ENCODE measurements at places on chromosomes 6 and 20.

GRCh38 chr6:79788756-79789155 is 157.6 kb downstream of the SH3BGRL2 start:
- DNase-seq: no peak

DNA sequence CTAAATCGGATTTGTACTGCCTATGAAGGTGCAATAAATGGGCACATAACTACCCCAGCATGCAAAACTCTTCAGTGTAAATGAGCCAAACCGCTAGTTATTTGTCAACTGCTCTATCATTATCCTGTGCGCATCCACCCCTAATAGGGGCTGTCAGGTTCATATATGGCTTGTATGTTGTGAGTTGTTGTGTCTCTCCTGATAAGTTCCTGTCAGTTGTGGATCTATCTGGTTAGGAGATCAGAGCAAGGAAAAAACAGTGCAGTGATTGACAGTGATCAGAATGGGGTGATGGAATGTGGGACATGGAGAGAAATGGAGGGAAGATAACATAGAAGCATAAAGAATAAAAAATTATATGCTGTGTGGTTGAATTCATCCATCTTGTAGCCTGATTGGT is 686.9 kb upstream of the ID4 start:
- no peak for DNase-seq

DNA sequence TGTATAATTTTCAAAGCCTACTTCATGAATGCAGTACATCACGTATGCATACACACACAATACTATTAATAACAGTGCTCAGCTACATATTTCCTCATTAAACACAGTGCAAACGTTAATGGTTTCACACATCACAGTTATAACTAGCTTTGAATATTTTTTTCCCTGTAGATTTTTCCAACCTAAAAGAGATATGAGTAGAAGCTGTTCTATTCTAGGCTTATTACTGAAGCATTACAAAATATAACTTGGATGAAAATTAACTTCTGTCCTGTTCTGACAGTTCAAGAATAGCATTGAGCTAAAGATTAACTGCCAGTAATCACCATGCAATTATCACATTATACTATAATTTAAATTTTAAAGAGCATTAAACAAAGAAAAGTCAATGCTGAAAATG is 6.2 kb downstream of the LMBRD1 start:
- DNase-seq: no peak

GRCh38 chr6:40714576-40715564 is 127.7 kb upstream of the LRFN2 start:
- DNase-seq: no peak

DNA sequence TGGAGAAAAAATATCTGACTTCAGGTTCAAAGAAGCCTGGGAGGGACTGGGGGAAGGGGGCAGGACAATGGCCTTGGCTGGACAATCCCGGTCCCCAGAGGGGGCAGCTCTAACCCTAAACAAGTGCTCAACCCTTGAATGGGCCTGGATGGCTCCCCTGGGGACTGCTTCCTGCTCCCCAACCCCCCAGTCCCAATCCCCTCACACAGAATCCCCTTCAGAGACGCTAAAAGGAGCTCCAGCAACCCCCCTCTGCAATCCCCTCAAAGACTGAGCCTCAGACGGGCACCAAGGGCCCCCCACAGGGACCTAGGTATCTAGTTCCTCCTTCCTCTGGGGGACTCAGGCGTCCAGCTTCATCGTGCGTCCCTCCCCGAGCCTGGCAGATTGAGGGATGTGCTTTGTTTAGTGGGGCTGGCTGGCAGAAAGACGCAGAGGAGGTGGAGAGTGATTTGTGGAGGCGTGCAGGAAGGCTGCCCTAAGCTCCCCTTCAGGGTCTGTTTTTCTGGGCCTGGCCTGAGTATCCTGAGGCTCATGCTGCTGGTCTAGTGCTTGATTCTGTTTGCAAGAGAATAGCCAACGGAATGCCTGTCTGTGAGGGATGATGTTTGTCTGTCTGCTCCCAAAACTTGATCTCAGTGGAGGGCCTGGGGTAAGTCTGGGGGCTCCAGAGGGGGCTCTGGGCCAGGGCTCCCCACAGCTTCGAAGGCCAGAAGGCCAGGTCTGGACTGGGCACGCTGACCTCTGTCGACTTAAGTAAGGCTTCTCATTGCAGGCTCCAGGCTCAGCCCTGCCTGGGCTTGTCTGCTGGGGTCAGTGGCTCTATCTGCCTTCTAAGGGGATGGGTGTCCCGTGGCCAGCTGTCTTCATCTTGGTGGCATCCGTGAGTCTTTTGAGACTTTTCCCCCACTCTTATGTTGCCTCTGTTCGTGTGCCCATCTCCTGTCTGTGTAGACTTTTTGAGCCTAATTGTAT is 1.7 kb upstream of the POU5F1 start:
- DNase-seq: no peak

DNA sequence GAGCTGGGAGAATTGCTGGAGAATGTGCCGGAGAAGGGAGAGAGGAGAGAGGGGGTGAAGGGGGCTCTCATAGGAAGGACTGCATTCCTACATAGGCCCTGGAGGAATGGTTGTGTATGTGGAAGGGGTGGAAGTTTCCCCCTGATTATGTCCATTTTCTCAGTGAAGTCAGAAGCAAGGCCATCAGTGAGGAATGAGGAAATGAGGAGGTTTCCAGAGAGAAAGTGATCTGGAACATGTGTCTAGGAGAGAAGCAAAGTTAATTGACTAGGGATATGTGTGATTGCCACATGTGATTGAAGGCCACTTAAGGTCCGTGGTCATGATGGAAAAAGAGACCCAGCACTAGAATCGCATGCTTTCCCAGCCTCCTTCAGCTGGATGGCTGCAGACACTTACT is 42.3 kb downstream of the TBPL1 start:
- no peak for DNase-seq

GRCh38 chr20:47239719-47240067 is 116.8 kb downstream of the ZMYND8 start:
- no peak for DNase-seq

- DNase-seq: no peak
These were observed 2.0 kb downstream of the CD24 start for GRCh38 chr6:106972500-106972899.

GRCh38 chr6:105681061-105681460 is 278.2 kb upstream of the PREP start:
- no peak for DNase-seq

DNA sequence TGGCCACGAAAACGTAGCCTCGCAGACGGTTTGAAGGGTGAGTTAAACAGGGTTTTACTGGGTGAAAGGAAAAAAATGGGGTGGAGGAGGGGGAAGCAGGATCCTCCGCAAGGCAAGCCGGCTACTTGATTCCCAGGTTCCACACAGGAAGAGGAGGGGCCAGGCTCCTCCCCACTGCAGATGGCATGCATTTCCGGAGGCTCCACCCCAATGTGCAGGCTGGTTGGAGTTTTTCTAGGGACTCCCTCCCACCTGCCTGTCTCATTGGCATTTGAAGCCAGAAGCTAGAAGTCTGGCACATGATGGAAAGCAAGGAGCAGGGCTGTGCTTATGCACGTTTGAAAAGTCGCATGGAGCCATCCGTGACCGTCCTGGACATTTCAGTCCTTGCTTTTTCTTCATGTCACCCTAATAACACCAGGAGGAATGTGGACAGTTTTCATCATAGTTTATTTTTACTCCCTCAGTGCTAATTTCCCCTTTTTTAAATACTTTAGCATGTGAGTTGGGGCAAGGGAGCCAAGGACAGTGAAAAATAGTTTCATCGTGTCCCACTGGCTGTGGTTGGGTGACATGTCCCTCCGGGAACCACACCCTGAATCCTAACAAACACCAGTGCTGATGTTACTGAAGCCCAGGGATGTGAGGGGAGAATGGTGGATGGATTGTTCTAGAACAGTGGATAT is 100.1 kb upstream of the INSM1 start:
- DNase-seq: no peak

DNA sequence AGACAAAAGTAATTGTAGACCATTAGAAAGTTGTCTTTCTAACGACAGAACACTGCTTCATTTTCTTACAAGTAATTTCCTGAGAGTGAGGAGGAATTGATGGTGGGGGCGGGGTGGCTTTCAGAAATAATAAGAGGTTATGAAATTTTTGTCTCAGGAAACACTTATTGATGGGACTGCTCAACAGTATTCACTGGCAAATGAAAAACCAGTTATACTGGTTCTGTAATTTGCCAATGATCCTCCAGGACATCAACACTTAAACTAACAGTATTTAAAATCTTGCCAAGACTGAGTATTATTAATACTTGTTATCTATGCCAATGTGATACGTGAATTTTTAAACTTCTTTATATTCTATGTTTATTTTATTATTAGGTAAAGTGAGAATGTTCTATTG is 41.8 kb upstream of the FUT9 start:
- DNase-seq: no peak

Data from AG10803 (cell line).